ENCODE measurements at places on chromosomes 13 and 19.

DNA sequence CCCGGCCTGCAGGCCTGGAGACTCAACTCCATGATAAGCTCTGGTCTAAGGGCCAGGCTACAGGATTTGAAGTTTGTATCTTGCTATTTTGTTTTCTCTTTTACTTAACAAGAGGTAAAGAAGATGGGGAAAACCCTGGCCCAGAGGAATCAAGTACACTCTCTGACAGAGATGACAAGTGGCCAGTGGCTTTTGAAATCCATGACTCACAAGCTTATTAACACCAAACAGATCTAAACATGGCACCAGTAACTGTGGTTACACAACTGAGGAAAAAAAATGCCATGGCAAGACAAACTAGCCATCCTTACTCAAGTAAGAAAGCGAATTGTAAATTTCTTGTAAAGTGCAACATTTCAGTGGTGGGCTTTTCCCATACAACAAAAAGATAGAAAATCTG, 72.6 kb upstream of the SERTM1 start:
- DNase-seq = no peak

- DNase-seq = no peak
Measured at GRCh38 chr13:105778196-105778595, 757.3 kb downstream of the EFNB2 start.

- no peak for DNase-seq
Measured at GRCh38 chr13:37868691-37869505, 674 bp downstream of the TRPC4 start.

GRCh38 chr19:40704491-40705361, 12.0 kb downstream of the COQ8B start:
- no peak for DNase-seq

- DNase-seq = no peak
Measured at GRCh38 chr13:102799426-102800144, 666 bp downstream of the BIVM start.

- DNase-seq = no peak
Measured at GRCh38 chr13:72463561-72463960, 263.9 kb downstream of the MZT1 start.

DNA sequence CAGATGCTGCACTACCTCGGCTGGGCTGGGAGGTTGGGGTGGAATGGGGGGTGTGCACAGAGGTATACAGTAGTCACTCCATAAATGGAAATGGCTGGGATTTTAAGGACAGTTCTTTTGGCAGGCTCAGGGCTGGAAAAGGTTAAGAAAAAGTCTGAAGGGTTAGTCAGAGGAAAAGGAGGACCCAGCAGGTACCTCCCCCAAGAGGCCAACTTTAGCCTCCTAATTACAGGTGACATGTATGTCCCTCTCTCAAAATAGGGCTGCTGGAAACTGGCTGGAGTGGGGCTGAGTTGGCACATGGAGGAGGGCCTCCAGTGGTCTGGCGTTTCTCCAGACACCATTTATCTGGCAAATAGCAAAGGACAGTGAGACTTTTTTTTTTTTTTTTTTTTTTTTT, 994 bp downstream of the CCDC194 start:
- DNase-seq = no peak

DNA sequence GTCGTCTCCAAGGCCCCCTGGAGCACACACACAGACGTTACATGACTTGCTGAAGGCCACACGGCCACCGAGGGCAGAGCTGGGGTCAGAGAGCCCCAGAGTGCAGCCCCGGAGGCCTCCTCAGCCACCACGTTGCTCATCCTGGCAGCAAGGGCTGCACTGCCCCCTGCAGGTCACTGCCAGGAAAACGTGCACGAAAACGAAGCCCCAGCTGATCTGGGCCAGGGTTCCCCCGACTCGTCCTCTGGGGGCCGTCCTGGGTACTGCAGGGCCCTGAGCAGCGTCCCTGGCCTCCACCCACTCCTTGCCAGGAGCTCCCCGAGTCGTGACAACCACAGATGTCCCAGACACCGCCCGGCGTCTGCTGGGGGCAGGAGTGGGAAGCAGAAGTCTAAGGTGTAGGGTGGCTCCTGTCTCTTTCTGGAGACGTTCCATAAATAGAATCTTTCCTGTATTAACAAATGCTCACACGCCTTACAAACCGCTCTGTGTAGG, 3.4 kb downstream of the TPGS1 start:
- DNase-seq = peak; percentile 64

DNA sequence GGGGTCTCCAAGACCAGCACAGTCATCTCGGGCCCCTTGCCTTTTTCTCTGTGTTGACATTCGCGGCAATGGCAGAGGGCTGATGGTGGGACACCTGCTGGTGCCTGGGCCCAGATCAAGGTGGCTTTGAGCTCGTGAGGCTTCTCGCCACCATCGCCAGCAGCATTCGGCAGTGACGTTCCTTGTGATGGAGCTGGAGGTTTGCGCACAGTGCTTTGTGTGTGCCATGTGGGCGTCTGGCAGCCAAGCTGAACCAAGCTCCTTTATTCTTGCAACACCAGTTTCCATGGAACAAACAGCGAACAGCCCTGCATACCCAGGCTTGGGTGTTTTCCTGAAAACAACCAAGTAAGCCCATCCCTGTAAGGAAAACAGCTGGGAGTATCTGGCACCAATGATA, 9.1 kb upstream of the TMEM255B start:
- DNase-seq = no peak

GRCh38 chr13:108877300-108877699, 247.9 kb downstream of the MYO16 start:
- DNase-seq = no peak

DNA sequence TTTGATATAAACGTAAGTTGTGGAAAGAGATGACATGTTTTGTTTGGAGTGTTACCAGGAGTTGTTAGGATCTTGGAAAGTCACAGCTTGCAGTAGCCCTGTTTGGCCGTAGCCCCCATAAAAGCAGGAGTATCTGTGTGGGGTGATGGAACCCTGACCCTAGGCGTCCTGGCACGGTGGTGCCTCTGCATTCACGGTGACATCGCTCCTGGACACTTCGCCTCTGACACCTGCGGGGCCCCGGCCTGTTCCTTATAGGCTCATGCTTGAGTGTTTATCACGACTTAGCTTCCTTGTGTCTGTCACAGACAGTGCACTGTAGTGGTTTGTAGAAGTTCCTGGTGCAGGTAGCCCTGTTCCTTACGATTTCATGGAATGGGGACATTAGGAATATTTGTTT, 74.2 kb downstream of the ATP11A start:
- DNase-seq = no peak

DNA sequence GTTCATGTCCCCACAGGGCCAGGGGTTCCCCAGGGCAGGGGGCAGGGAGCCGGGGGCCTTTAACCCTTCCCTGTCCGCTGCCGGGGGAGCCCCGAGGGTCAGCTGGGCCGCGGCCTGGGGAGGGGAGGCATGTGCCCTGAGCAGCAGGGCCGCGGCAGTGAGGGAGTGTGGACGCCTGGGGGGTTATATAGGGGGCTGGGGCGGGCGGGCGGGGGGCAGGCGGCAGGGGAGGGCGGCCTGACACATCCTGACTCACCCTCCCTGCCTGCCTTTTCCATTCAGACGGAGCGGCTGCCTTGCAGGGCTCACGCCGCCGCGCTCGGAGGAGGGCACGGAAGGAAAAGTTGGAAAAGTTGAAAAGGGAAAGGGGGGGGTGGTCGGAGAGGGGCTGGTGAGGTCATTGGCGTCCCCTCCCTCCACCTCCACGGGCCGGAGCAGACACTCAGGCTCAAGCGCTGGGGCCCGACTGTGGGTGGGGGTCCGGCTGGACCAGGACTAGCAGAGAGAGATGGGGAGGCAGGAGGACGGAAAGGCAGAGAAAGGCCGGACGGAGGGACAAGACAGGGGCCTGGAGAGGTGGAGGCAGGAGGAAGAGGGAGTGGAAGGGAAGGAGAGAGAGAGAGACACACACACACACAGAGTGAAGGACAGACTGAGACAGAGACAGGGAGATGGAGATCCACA, at the start of gene IL11:
IL11 (minus strand) TSS at position 159 of the 684 bp plus-strand sequence; CDS start at position 6, 153 bp downstream.
- DNase-seq = no peak

DNA sequence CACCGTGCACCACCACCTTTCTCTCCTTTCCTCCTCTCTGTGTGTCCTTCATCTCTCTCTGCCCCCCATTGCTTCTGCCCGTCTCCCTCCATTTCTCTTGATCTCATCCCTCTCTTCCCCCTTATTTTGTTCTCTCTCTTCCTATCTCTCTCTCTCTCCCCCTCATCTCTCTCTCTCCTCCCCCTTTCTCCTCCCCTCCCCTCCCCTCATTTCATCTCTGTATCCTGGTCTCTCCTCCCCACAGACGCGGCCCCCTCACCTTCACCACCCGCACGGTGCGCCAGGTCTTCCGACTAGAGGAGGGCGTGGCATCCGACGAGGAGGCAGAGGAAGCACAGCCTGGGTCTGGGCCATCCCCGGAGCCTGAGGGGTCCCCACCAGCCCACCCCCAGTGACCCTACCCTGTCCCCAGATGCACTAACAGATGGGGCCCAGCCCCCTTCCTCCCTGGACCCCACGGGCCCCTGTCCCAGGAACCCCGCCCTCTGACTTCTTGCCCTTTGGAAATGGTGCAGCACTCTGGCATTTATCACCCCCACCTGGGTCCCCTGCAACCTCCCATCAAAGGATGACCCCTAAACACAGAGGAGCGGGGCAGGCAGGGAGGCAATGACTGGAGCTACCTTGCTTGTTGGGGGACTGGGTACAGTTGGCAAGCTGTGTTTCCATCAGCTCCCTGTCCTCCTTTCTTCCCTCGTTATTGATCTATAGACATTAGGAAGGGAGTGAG, 19.6 kb downstream of the KCNC3 start:
- DNase-seq = no peak

GRCh38 chr19:40594255-40594654, 6.9 kb upstream of the LTBP4 start:
- DNase-seq = no peak
